ENCODE measurements at places on chromosomes 1 and 21.

DNA sequence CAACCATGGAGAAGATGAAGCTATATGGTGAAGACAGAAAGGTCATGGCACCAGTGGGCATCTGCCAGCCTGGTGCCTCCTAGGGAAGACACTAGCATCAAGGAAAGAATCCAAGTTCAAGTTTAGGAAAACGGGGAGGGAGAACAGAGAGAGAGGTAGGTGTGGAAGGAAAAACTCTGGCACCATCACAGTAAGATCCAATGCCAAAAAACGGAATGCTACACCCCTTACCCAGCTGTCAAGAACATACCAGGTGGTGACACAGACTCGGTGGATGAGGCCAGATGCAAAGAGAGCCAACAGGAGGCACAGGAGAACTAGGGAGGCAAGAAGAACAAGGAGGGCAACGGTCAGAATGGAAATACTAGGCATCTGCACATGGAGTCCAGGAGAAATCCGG, 3.6 kb downstream of the KRTCAP2 start:
- no peak for DNase-seq

DNA sequence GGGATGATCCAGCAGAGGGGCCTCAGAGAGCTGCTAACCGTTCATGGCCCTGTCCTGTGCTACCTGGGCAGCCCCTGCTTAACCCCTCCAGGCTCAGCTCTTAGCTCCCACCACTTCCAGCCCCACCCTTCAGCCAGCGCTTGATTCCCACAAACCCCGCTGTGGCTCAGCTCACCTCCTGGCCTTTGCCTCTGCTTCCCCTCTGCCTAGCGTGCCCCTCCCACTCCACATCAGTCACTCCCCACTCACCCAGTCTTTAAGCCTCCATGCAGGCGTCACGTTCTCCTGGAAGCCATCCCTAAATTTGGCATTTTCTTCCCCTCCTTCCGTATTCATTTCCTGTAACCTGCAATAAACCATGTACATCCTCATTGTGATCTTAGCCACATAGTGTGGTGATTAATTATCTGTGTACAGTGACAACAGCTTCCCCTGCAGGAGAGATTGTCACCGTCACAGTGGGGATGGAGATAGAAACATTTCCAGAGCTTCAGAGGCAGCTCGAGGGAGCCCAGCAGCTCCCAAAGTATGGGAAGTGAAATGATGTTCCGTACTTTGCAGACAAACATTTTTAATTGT, 65.5 kb downstream of the EPHB2 start:
- peak; percentile 13 for DNase-seq

- no peak for DNase-seq
Observed at GRCh38 chr1:41501581-41501980, 17.1 kb upstream of the EDN2 start.

GRCh38 chr1:62012836-62013235, 181.8 kb upstream of the L1TD1 start:
- DNase-seq = no peak

- peak; percentile 85 for DNase-seq
Observed at GRCh38 chr1:149962039-149962647, 25.5 kb upstream of the MTMR11 start.
